ENCODE measurements at places on chromosomes 2 and 18. TPM values are rescaled to one million over a fixed set of nuclear protein-coding genes. Genes with fewer than 3 reads are reported as not detected.

GRCh38 chr2:205995260-205995659 is 90.7 kb downstream of the INO80D start:
- DNase-seq, result no peak

The AUP1 gene
- total RNA-seq, result 102 TPM

- peak; percentile 47 for DNase-seq
These were observed 91.3 kb downstream of the FAM117B start for GRCh38 chr2:202726070-202726469.

The SERPINB3 gene
- 0.43 TPM for total RNA-seq

The SERPINB4 gene
- not detected for total RNA-seq

- DNase-seq, result no peak
These were observed 53.0 kb upstream of the LGALSL start for GRCh38 chr2:64400733-64401528.

The NDUFV2 gene
- total RNA-seq, result 130 TPM

The KCNG2 gene
- total RNA-seq, result 0.80 TPM

GRCh38 chr2:218395826-218396687 is 3.6 kb upstream of the CTDSP1 start:
- peak; percentile 98 for DNase-seq

GRCh38 chr18:44792456-44793061 is 111.9 kb downstream of the SETBP1 start:
- DNase-seq, result no peak

GRCh38 chr18:46166261-46166970 is 62.2 kb downstream of the HAUS1 start:
- no peak for DNase-seq

DNA sequence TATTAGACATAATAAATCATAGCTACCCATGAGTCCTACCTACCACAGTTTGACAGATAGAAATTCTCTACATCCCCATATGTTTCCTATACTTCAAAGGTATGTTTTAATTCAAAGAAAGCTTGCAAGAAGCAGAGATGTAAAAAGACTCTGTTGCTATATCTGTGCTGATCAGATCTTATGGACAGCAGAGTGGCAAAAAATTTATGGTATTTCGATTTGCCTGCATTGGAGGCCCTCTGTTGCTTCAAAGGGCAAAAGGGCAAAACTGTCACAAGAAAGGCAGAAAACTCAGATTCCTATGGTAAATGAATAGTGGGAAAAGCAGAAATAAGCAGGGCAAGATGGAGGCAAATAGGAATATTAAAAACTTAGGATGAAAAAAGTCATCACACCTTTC is 447.8 kb upstream of the SPHKAP start:
- DNase-seq, result no peak

- DNase-seq, result peak; percentile 28
These were observed 800 bp downstream of the TTC21B start for GRCh38 chr2:165952741-165953211.

- no peak for DNase-seq
These were observed 131.9 kb downstream of the MYO1B start for GRCh38 chr2:191376981-191377629.

The GAL3ST2 gene
- 0.40 TPM for total RNA-seq

DNA sequence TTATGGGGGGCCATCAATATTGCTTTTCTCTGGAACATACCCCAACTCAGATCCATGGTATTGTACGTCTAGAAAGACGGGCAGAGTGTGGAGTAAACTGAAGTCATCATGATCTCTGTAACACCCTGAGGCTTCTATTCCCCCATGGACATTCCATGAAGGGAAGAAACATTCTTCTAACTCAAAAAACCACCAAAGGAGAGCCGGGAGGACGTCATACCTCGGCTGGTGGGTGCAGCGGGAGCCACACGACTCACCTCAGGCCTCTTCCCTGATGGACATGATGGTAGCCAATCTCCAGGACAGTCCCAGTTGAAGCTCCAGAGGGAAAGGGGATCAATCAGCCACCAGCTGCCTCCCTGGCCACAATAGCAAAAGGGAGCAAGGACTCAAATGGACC is 127.3 kb downstream of the MREG start:
- no peak for DNase-seq

GRCh38 chr2:20165677-20166509 is 59.0 kb downstream of the SDC1 start:
- DNase-seq, result no peak

DNA sequence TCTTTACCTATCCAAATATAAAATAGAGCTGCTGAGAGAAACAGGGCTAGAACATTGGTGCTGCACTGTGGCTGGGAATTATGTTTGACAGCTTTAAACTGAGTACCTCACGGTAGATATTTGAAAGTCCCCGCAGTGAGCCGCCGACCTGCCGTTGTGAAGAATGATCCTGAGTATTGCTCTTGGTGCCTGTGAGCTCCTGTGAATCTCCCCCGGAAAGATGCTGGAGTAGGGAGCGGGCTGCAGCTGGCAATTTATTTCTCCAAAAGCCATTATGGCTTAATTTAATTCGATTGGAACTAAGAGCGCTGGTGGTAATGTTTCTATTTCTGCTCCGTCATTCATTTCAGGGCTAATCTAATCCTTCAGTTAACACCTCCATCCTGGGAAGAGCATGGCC is 129.4 kb upstream of the TPO start:
- no peak for DNase-seq

DNA sequence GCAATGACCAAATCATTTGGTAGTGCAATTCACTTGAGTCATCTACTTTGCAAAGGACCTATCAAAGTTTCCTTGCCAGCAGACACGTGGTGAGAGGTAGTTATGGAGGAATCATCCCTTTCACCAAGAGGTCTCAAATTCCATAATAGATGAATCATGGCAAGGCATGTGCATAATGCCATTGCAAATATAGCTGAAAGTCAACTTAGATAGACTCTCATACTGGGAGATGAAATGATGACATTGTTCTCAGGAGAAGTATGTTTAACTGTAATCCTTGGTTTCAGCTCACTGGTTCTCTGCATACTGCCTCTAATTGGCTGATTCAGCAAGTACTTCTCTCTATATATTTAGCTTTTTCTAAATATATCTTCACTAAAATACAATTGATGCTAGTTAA is 57.2 kb downstream of the CALCRL start:
- no peak for DNase-seq

- no peak for DNase-seq
These were observed 221.8 kb downstream of the MREG start for GRCh38 chr2:215791481-215791937.

- DNase-seq, result peak; percentile 8
These were observed 67.1 kb upstream of the CTDP1 start for GRCh38 chr18:79612291-79613108.

GRCh38 chr2:165889158-165889557 is 64.4 kb downstream of the TTC21B start:
- no peak for DNase-seq

GRCh38 chr18:76429262-76430126 is 65.5 kb downstream of the ZNF516 start:
- no peak for DNase-seq

DNA sequence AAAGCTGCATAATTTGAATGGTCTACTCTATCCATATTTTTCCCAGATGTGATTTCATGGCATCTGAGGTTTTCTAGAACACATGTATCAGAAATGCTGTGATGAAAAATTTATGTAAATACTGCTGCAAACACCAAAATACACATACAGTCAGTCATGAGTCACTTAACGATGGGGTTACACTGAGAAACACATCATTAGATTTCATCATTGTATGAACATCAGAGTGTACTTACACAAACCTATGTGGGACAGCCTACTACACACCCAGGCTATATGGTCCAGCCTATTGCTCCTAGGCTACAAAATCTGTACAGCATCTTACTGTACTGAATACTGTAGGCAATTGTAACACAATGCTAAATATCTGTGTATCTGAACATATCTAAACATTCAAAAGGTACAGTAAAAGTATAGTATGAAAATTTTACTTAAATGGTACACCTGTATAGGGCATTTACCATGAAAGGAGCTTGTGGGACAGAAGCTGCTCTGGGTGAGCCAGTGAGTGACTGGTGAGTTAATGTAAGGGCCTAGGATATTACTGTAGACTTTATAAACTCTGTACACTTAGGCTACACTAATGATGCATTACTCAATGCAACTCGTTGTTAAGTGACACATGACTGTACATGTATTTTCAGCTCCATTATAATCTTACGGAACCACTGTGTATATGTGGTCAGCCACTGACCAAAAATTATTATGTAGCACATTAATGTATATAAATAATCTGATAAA is 33.5 kb downstream of the PNO1 start:
- DNase-seq, result no peak

The VWA3B gene
- total RNA-seq, result 17.8 TPM

The POMC gene
- total RNA-seq, result 3.7 TPM

- no peak for DNase-seq
These were observed 47.1 kb upstream of the MAP4K3 start for GRCh38 chr2:39484206-39484605.

The WDR75 gene
- 25.0 TPM for total RNA-seq

The EHD3 gene
- total RNA-seq, result 9.5 TPM

The CCDC74B gene
- total RNA-seq, result 14.7 TPM

GRCh38 chr2:233156001-233156400 is 95.5 kb upstream of the ATG16L1 start:
- DNase-seq, result no peak

DNA sequence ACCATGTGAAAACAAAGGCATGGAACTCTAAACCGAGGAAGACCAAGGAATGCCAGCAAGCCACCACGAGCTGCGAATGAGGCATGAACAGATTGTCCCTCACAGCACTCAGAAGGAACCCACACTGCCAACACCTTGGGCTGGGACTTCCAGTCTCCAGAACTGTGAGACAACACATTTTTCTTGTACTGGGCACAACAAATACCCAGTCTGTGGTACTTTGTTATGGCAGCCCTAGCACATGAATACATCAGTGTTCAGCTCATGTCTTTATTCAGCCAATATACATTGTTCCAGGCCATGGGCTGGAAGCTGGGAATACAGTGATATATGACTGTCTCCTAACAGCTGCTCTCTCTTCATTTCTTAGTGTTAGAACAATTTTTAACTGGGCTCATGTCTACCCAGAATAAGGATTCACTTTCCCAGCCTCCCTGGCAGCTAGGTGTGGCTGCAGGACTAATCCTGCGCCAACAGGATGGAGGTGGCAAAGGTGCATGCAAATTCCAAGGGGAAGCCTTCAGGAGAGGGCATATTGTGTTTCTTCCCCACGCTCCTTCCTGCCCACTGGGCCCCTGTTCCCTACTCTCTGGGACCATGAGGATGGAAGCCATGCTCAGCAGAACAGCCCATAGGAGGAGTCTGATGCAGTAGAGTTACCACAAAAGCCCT is 59.6 kb downstream of the STPG4 start:
- DNase-seq, result no peak

- no peak for DNase-seq
These were observed 46.0 kb downstream of the ODC1 start for GRCh38 chr2:10402062-10402585.

The AGAP1 gene
- total RNA-seq, result 31.3 TPM

GRCh38 chr2:145777914-145778313 is 1258.0 kb upstream of the ZEB2 start:
- no peak for DNase-seq

DNA sequence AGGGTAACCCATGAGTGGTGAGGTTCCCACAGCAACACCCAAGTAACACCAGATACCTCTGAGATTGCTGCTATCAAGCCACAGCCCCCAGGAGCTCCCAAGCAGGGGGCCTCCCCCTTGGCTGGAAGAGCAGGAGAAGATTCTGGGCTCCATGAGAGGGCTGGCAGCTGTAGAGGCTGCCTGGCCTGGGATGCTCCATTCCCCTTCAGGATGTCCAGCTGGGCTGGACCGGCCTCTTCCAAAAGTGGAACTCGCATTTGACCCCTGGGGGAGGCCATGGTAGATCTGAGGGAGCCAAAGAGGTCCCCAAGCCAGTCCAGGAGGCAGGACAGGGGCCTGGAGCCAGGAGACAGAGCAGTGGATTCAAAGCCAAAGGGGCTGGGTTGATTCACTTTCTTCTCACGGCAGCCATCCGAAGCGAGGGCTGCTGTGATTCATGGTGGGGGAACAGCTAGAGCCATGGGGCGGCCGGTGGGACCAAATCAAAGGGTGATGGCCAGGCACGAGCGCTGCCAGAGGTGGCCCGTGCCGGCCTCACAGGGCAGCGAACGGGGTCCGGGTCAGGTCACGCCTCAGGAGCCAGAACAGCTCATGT is 95.3 kb upstream of the ID2 start:
- no peak for DNase-seq

GRCh38 chr2:134278553-134278952 is 24.7 kb downstream of the MGAT5 start:
- peak; percentile 26 for DNase-seq

DNA sequence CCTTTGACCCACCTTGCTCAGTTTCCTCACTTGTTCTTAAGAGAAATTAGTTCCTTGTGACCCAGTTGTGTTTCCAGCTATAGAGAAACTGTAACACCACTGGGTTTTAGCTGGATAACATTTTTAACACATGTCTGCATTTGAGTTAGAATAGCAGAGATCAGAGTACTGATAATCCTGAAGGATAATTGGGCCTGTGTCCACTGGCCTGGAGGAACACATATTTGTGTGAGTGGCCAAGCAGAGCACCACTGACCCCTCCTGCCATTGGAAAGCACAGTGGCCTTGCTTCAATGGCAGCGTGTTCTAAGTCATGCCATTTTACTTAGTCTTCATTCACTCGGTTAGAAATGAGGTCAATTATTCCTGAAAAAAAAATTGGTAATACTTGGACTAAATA is 42.6 kb downstream of the PKP4 start:
- DNase-seq, result no peak

DNA sequence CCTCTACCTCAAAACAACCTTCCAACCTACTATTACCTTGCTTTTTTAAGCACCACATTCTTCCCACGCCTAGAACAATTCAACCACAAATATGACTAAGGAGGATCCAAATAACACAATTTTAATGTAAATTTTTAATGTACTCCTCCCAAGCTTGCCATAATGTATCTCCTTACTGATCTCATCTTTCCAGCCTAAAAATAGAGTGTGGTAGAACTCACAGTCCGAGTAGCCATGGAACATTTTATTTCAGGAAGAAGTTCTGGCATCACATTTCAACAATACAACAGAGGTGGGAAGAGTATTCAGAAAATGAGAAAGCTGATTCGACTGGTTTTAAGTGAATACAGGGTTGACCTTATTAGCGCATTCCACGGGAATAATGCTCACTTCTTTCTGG is 15.4 kb downstream of the FEZ2 start:
- DNase-seq, result no peak

GRCh38 chr2:238938003-238938400 is 90.1 kb downstream of the TWIST2 start:
- DNase-seq, result no peak

GRCh38 chr2:66428986-66429612 is 5.8 kb upstream of the MEIS1 start:
- DNase-seq, result peak; percentile 84

- no peak for DNase-seq
These were observed 106.2 kb downstream of the KCNF1 start for GRCh38 chr2:11017921-11018320.
